IMR-90 (cell line): ENCODE measurements at places on chromosomes 2 and 18.
A peak's percentile ranks its signal among the peaks of the same experiment; 100 is the strongest.

DNA sequence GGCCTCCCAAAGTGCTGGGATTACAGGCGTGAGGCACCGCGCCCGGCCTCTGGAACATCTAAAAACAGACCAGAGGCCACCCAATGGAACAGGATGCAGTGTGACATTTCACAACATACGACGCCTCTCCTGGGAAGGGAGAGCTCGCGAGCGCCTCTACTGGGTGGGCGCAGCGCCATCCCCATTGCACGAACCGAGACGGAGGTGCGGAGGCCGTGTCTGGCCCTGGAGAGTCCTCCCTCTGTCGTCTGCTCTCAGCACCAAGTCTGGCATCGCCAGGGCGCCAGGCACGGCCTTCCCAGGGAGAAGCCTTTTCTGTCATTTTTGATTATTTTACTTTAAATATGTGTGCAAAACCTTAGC is 9.4 kb upstream of the GBX2 start:
- peak; percentile 16 for DNase-seq
- H3K4me3 ChIP-seq, result no peak overlapping the region
- no peak overlapping the region for H3K27ac ChIP-seq
- H3K36me3 ChIP-seq, result no peaks in the 10 kb centered on the region
- H3K27me3 ChIP-seq, result peaks cover 32% of the 10 kb centered on the region

GRCh38 chr2:169909376-169909775 is 82.1 kb downstream of the UBR3 start:
- H3K27ac ChIP-seq, result no peak overlapping the region
- peaks cover 3% of the 10 kb centered on the region; the same call in 1 of the 2 replicates for H3K36me3 ChIP-seq
- H3K4me1 ChIP-seq, result no peaks in the 10 kb centered on the region

DNA sequence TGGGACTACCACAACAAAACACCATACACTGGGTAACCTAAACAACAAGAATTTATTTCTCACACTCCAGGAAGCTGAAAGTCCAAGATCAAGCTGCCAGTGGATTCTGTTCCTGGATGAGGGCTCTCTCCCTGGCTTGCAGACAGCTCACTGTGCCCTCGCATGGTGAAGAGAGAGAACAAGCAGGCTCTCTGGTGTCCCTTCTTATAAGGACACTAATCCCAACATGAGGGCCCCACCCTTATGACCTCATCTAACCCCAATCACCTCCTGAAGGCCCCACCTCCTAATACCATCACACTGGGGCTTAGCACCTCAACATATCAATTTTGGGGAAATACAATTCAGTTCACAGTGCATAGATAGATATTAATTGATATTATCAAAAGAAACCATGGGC is 83.5 kb downstream of the BIN1 start:
- peaks cover 5% of the 10 kb centered on the region; the same call in 1 of the 2 replicates for H3K4me1 ChIP-seq
- H3K4me3 ChIP-seq, result no peak overlapping the region
- H3K27me3 ChIP-seq, result peaks cover 7% of the 10 kb centered on the region
- no peak for DNase-seq
- no peak overlapping the region for H3K27ac ChIP-seq

DNA sequence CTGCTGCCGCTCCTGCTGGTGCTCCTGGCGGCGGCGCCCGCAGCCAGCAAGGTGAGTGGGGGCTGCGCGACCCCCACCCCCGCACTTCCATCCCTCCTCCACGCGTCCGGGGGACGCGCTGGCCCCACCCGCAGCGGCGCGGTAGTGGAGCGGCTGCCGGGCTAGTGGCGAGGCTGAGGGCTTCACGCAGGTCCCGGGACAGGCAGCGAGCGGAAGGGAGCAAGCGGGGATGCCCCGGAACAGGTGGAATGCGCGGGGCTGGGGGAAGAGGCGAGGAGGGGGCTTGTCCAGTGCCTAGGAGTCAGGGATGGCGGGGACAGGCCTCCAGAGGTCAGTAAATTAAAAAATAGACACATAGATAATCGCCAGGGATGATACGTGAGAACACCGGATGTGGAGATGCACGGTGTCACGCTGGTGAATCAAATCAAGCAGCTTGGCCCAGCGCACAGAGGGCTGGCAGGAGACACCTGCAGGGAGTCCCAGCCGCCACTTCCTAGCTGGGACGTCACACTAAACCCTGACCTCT is 403 bp downstream of the COL4A3 start:
- no peak for DNase-seq
- no peaks in the 10 kb centered on the region for H3K36me3 ChIP-seq
- no peaks in the 10 kb centered on the region; the same call in 1 of the 2 replicates for H3K4me1 ChIP-seq
- H3K27ac ChIP-seq, result no peak overlapping the region
- no peak overlapping the region for H3K4me3 ChIP-seq

DNA sequence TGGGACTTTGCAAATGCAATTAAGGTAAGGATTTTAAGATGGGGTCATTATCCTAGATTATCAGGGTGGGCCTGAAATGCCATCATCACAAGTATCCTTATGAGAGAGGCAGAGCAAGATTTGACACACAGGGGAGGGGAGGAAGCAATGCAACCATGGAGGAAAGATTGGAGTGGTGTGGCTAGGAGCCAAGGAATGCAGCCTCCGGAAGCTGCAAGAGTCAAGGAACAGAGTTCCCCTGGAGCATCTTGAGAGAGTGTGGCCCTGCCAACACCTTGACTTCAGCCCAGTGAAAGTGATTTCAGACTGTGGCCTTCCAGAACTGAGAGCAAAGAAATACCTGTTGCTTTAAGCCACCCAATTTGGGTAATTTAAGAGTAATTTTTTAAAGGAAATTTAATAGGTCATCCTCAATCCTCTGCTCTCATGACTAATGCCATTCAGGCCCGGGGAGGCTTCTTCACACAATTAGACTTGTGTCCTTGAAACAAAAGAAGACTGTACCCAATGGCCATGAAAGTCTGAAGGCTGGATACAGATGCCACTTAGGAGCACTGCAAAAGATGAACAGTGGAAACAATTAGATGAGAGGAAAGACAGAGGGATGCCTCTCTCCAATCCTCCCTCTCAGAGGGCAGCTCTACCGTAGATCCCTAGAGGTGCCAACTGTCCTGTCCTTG is 250.3 kb upstream of the ID2 start:
- DNase-seq, result no peak
- H3K27me3 ChIP-seq, result no peaks in the 10 kb centered on the region
- no peak overlapping the region for H3K4me3 ChIP-seq
- no peaks in the 10 kb centered on the region for H3K36me3 ChIP-seq
- H3K4me1 ChIP-seq, result no peaks in the 10 kb centered on the region
- no peak overlapping the region for H3K27ac ChIP-seq

- DNase-seq, result no peak
- no peaks in the 10 kb centered on the region for H3K36me3 ChIP-seq
- H3K4me1 ChIP-seq, result no peaks in the 10 kb centered on the region
Observed at GRCh38 chr2:47945046-47945781, 38.9 kb upstream of the FBXO11 start.

DNA sequence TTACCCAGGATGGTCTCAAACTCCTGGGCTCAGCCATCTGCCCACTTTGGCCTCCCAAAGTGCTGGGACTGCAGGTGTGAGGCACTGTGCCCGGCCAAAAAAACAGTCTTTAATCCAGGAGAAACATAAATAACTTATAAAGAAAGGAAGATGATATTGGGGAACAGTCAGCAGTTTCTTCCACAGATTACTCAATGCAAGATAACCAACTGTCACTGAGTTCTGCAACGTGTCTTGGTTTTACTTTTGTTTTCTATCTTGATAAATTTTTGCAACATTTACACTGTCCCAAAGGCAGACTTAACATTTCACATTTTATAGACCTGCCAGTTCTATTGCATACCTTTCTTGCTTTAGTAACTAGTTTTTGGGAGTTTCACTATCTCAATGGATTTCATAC is 71.1 kb downstream of the ANKRD44 start:
- H3K4me3 ChIP-seq, result no peak overlapping the region
- H3K27me3 ChIP-seq, result no peaks in the 10 kb centered on the region
- no peak overlapping the region for H3K27ac ChIP-seq
- H3K36me3 ChIP-seq, result no peaks in the 10 kb centered on the region
- H3K4me1 ChIP-seq, result no peaks in the 10 kb centered on the region

DNA sequence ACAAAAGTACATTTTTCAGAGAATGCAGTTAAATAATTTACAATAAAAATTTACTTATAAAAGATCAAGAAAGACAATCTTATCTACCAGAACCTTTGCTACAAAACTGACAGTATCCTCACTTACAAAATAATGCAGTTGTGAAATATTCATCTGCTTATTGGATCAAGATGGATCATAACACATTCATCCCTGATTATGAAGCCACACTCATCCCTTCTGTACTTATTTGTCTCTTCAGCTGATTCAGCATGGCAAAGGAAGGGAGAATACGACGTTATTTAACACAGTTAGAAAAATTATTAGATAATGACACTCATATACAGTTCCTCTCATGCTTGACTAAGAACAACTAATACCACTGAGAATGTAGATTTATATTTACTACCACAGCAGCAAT is 46.4 kb downstream of the TCF4 start:
- H3K36me3 ChIP-seq, result no peaks in the 10 kb centered on the region
- H3K27ac ChIP-seq, result no peak overlapping the region
- H3K4me3 ChIP-seq, result no peak overlapping the region

DNA sequence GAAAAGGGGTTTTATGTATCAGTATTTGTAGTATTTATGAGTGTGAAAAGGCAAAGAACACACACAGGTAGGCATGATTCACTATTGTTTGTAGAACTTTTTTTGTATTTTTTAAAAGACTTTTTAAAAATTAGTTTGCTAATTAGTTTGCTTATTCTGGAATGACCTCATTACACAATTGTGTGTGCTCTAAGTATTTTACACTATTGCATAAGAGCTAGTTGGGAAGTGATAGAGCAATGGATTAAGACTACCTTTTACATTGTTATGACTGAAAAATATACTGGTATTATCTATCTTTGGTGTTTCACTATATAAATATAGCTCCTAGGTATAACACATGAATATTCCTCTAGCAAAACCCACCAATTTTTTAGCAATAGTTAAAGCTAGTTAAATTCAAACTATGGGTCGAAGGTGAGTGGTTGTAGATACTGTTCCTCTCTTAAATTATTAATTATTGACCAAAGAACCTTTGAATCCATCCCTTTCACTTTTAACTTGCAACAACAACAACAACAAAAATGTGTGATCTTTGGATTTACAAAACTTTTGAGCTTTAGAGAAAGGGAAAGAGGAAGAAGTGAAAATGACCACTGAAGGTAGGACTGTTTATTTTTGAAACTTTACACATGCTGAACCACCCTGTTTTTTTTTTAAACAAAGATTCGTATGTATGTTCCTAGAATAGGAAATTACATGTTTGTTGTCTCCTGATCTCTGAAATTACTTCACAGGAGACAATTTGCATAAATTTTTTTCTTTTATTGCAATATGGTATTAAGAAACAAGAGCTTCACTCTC is 18.7 kb downstream of the ITPRID2 start:
- peaks cover 5% of the 10 kb centered on the region for H3K4me1 ChIP-seq
- no peak for DNase-seq
- no peak overlapping the region for H3K4me3 ChIP-seq

- H3K4me3 ChIP-seq, result peak overlapping the region; percentile 76
- peaks cover 2% of the 10 kb centered on the region; the same call in 1 of the 2 replicates for H3K36me3 ChIP-seq
- no peaks in the 10 kb centered on the region for H3K27me3 ChIP-seq
- no peaks in the 10 kb centered on the region for H3K4me1 ChIP-seq
Observed at GRCh38 chr2:112542984-112543661, 858 bp downstream of the POLR1B start.

- H3K27me3 ChIP-seq, result no peaks in the 10 kb centered on the region
- DNase-seq, result no peak
- H3K4me3 ChIP-seq, result no peak overlapping the region
- no peaks in the 10 kb centered on the region for H3K4me1 ChIP-seq
- no peak overlapping the region for H3K27ac ChIP-seq
Observed at GRCh38 chr2:211957799-211958198, 580.8 kb downstream of the ERBB4 start.

GRCh38 chr2:210938228-210938627 is 381.8 kb downstream of the CPS1 start:
- H3K27me3 ChIP-seq, result no peaks in the 10 kb centered on the region
- H3K4me1 ChIP-seq, result no peaks in the 10 kb centered on the region
- no peak overlapping the region for H3K27ac ChIP-seq
- H3K4me3 ChIP-seq, result no peak overlapping the region
- H3K36me3 ChIP-seq, result no peaks in the 10 kb centered on the region
- DNase-seq, result no peak

DNA sequence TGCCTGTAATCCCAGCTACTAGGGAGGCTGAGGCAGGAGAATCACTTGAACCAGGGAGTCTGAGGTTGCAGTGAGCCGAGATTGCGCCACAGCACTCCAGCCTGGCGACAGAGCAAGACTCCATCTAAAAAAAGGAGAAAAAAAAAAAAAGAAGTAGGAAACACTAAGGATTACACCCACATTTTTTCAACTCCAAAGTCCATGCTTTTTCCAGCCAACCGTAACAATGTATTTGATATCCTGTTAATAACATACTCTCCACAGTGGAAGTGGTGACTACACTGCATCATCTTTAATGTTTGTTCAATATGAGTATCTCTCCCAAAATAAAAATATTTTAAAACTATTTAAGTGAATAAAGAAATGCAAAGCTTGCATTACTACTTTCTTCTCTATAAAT is 481.6 kb upstream of the ACVR2A start:
- no peaks in the 10 kb centered on the region for H3K36me3 ChIP-seq
- no peaks in the 10 kb centered on the region for H3K4me1 ChIP-seq
- H3K27ac ChIP-seq, result no peak overlapping the region
- no peak for DNase-seq

DNA sequence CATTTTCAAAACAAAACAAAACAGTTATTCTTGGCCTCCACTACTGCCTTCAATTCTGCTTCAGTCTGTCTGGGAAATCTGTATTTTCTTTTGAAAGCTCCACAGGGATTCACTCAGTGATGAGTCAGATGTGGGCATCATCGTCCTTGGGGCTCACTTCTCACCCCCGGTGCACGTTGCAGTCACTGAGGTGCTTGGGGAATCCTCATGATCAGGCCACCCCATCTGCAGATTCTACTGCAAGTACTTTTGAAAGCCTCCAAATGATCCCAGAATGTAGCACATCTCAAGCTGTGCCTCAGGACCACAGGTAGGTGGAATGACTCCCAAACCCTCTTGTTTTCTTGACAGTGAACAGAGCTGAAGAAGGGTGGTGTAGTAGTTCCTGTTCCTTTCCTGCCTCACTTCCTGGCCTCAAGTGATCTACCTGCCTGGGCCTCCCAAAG is 34.3 kb downstream of the LPIN2 start:
- no peaks in the 10 kb centered on the region for H3K27me3 ChIP-seq
- peak overlapping the region; percentile 41; the same call in 1 of the 2 replicates for H3K4me3 ChIP-seq
- peak overlapping the region; percentile 68; the same call in 1 of the 2 replicates for H3K27ac ChIP-seq

DNA sequence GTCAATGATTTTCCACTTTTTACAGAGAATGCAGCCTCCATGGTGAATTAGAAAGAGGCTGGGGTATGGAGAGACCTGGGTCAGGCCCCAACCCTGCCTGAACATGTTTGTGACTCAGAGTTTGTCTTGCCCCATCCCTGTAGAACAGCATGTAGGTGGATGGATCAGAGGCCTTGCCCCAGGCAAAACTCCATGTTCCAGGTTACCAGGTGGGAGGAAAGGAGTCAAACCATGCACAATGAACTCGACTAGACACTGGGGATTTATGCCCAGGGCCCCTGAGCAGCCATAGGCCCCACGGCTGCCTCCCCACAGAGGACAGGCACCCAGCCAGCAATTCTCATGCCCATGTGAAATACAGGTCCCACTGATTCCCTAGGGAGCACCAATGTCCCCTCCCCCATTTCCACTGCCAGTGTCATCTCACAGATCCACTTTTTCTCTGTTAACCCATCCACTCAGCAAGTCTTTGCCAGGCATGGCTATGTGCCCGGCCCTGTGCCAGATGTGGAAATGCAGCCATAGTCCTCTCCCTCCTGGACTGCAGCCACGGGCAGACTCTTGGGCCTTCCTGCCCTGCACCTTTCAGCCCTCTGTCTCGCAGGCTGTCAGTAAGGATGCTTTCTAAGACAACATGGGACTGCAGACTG is 737.8 kb upstream of the HS6ST1 start:
- no peak for DNase-seq
- no peaks in the 10 kb centered on the region for H3K4me1 ChIP-seq
- no peaks in the 10 kb centered on the region for H3K27me3 ChIP-seq
- H3K4me3 ChIP-seq, result no peak overlapping the region
- no peaks in the 10 kb centered on the region for H3K36me3 ChIP-seq
- no peak overlapping the region for H3K27ac ChIP-seq
